NCI-H526 (cell line): ENCODE measurements at places on chromosomes 4 and X.

GRCh38 chrX:23782455-23782854, 518 bp upstream of the SAT1 start:
- peak; percentile 58 for DNase-seq

GRCh38 chr4:87844452-87844851, 11.7 kb downstream of the MEPE start:
- DNase-seq, result no peak

GRCh38 chr4:165927366-165927765, 54.3 kb downstream of the TLL1 start:
- no peak for DNase-seq

GRCh38 chrX:42752730-42753129, 25.2 kb downstream of the PPP1R2C start:
- DNase-seq, result no peak

GRCh38 chrX:115237056-115237455, 3.2 kb upstream of the LRCH2 start:
- DNase-seq, result no peak

DNA sequence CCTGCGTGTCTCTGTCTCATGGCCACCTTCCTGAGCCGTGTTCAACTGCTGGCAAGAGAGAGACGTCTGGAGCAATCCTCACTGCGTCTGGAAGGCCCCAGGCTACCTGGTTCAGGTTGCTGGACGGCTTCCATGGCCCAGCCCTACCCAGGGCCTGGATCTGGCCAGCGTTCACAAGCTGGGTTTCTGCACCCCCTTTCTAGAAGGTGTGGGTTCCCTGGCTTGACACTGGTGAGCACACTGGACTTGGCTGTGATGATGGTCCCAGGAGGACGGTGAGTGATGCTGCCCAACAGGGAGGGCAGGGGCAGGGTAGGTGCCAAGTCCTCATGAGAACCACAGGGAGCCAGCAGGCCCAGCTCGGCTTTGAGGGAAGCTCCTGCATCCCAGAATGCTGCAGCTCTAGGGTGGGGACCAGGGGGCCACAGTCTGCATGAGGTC, 63.4 kb downstream of the HTRA3 start:
- DNase-seq, result no peak

DNA sequence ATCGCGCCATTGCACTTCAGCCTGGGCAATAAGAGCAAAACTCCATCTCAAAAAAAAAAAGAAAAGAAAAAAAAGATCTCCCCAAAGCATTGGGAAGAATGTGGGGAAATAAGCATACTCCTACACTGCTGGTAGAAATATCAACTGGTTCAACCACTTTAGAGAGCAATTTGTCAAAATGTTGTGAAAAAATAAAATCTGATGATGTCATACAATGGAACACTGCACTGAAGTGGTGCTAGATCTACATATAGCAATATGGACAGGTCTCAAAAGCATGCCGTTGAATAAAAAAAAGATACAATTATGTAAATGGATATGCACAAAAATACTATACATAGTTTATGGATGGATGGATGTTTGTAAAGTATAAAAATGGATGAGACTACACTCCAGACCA, 18.3 kb upstream of the HUWE1 start:
- no peak for DNase-seq

- DNase-seq, result peak; percentile 10
Measured at GRCh38 chr4:175705407-175705806, 106.7 kb downstream of the GPM6A start.
